ENCODE measurements at places on chromosomes 5 and 9. TPM values are rescaled to one million over a fixed set of nuclear protein-coding genes. Genes with fewer than 3 reads are reported as not detected.

CCL28 gene
- 25.7 TPM for total RNA-seq

N4BP3 gene
- 7.2 TPM for total RNA-seq

MARVELD2 gene
- 1.7 TPM for total RNA-seq

ZNF483 gene
- total RNA-seq: 18.5 TPM

FRMD3 gene
- 0.52 TPM for total RNA-seq

UBE2QL1 gene
- not detected for total RNA-seq

TAS2R1 gene
- total RNA-seq: not detected

IFNA21 gene
- not detected for total RNA-seq

SH2D3C gene
- 45.1 TPM for total RNA-seq

- no peak overlapping the region for H3K27ac ChIP-seq
- no peak for DNase-seq
- no peak overlapping the region for H3K4me3 ChIP-seq
- peaks cover 6% of the 10 kb centered on the region for H3K27me3 ChIP-seq
Observed at GRCh38 chr5:149053072-149053695, 9.7 kb downstream of the SH3TC2 start.

DNA sequence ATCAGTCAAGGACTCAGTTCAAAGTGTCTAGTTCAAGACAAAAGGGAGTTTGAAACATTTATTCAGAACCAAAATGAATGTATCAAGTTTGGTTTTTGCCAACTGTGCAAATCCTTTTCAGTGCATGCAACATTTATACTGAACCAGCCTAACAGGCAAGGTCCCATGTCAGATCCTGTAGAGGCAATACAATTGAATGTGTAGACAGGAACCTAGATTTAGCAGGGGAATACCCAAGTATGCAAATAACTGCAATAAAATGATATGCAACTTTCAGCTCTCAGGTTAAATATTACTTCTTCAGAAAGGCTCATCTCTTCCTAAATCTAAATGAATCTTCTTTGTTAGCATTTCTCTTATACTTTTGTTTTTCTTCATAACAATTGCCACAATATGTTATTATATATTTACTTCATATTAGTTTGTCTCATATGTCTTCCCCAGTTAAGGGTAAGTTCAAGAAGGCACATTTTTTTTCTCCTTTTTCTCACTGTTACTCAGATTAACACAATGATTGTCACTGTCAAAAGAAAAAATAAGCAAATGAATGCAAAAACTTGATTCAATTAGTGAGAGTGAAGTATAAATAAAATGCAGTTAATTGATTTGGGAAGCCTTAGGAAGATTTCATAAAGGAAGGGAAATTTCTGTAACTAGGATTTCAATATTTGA is 163.9 kb upstream of the RASA1 start:
- no peak overlapping the region for H3K4me3 ChIP-seq
- no peak overlapping the region for H3K27ac ChIP-seq
- DNase-seq: no peak
- H3K27me3 ChIP-seq: no peaks in the 10 kb centered on the region

DNA sequence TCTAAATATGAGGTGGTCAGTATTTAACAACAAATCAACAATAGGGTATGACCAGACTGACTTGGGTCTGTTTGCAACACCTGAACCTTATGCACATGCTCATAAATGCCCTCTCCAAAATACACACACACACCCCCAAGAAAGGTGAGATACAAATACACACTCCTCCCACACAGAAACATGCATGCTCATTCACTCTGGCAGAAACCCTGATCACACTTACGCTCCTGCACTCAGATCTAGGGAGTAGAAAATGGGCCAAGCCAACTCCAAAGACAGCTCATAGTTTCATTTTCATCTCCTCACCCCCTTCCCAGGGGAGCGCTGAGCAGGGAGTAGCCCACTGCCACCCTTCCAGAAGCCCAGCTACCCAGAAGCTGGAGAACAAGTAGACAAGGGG is 11.3 kb downstream of the TRIM7 start:
- H3K27me3 ChIP-seq: no peaks in the 10 kb centered on the region
- no peak overlapping the region for H3K4me3 ChIP-seq
- peaks cover 36% of the 10 kb centered on the region for H3K4me1 ChIP-seq
- no peak overlapping the region for H3K27ac ChIP-seq
- peaks cover 4% of the 10 kb centered on the region for H3K36me3 ChIP-seq
- DNase-seq: no peak

- H3K4me1 ChIP-seq: peaks cover 29% of the 10 kb centered on the region
- H3K4me3 ChIP-seq: peak overlapping the region; percentile 58
- no peaks in the 10 kb centered on the region for H3K27me3 ChIP-seq
- DNase-seq: no peak
- peaks cover 14% of the 10 kb centered on the region for H3K36me3 ChIP-seq
Observed at GRCh38 chr9:123868002-123868401, 61.9 kb downstream of the DENND1A start.

DNA sequence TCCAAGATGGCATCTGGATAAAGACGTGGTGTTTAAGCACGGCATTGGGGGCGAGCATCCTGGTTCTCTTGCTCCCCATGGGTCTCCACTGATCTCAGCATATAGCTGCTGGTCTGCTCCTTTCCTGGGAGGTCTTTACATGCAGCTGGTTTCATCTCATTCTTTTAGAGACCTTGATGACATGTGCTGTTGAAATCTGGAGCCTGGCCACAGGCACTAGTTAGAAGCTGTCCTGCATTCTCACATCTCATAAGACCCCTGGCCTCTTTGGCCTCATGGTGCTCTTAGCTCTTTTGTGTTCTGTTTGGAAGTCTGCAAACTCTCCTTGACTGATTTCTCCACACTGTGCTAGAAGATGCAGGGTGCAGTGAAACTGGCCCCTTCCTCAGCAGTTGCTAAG is 113.0 kb downstream of the SMARCA2 start:
- no peaks in the 10 kb centered on the region for H3K27me3 ChIP-seq
- H3K36me3 ChIP-seq: peaks cover 10% of the 10 kb centered on the region
- H3K27ac ChIP-seq: peak overlapping the region; percentile 78
- H3K4me1 ChIP-seq: peaks cover 61% of the 10 kb centered on the region

DNA sequence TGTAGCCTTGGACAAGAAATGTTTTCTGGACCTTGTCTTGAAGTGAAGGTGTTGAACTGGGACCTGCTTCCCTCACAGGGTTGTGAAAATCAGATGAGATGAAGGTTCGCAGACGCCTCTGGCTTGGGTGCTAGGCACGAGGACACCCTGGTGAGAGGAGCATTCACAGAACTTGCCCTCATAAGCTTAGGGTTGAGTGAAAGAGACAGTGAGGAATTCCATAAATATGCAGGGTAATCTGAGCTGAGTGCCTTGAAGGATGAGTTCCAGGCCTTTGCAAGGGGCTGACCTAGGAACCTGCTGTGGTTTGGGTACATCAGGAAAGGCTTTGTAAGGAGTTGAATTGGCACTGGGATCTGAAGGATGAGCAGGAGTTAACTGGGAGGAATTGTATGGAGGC is 75.7 kb upstream of the SAP30L start:
- H3K4me1 ChIP-seq: no peaks in the 10 kb centered on the region
- no peaks in the 10 kb centered on the region for H3K27me3 ChIP-seq
- DNase-seq: no peak
- no peaks in the 10 kb centered on the region for H3K36me3 ChIP-seq
- peak overlapping the region; percentile 86 for H3K27ac ChIP-seq

DNA sequence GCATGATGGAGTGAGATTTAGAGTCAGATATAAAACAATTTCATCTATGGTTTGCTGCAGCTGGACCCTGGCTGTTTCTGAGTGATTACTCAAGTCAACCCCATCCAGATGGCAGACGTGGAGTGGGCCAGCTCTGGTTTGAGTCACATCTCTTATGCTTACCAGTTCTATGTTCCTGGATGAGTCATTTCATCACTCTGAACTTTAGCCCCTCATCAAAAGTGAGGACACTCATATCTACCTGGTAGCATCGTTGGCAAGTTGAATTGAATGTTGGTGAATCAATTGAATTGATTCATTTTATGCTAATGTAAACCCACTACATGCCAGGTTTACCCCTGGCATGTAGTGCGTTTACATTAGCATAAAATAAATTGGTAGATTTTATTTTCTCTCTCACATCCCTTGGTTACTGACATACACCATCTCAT is 176.4 kb downstream of the FGF18 start:
- peaks cover 3% of the 10 kb centered on the region for H3K4me1 ChIP-seq
- no peak for DNase-seq
- no peak overlapping the region for H3K27ac ChIP-seq
- no peak overlapping the region for H3K4me3 ChIP-seq
- H3K36me3 ChIP-seq: no peaks in the 10 kb centered on the region

DNA sequence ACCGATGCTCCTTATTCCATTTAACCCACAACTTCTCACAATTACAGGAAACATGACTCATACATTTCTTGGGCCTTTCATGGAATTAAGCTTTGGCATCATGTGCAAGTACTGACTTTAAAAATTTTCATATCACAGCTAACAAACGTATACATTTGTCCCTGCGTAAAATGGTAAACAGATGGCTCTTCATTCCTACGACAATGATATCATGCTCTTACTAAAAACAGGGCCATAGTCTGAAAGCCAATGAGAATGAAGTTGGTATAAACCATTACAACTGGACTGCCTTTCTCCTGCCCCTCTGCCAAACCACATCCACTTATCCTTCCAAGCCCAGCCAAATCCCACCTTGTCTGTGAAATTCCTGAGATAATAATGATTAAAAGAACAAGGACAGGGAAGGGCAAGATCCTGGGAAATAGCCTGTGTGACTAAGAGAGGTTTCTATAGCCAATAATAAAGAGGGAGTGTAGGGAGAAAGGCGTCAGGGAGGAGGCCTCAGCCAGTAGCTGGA is 44.9 kb upstream of the ZNF366 start:
- peaks cover 12% of the 10 kb centered on the region for H3K36me3 ChIP-seq
- H3K27ac ChIP-seq: no peak overlapping the region
- H3K27me3 ChIP-seq: peaks cover 35% of the 10 kb centered on the region
- no peak for DNase-seq
- H3K4me1 ChIP-seq: peaks cover 11% of the 10 kb centered on the region

- no peak for DNase-seq
- no peak overlapping the region for H3K27ac ChIP-seq
- no peaks in the 10 kb centered on the region for H3K27me3 ChIP-seq
- no peaks in the 10 kb centered on the region for H3K4me1 ChIP-seq
Observed at GRCh38 chr9:16069671-16070454, 517.0 kb downstream of the CCDC171 start.

DNA sequence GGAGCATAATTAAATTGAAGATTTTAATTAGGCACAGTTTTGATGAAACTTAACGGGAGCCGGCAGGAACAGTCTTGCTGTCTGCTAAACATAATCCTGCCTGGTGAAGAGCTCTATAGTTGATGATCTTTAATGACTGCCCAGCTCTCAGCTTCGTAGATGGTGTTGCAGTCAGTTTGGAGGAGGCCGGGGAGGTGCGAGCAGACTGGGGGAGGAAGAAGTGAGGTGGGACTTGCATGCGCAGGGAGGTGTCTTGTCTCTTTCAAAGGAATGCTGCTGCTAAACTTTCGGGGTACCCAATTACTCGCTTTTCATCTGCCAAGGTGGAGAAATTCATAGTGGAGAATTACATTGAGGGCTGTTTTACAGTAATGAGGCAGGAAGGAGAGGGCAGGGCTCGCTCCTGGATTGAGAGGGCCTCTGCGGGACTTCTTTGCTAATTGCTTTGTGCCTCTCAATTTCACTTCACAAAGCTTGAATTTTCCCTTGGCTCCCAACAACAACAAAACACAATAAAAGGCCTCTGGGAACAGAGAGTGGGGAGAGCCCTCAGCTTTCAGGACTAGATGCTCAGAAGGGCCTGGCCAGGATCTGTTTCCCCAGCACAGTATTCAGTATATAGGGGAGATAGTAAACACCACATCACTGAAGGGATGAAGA is 257.9 kb upstream of the ADRA1B start:
- peaks cover 3% of the 10 kb centered on the region for H3K27me3 ChIP-seq
- DNase-seq: no peak
- no peak overlapping the region for H3K4me3 ChIP-seq

DNA sequence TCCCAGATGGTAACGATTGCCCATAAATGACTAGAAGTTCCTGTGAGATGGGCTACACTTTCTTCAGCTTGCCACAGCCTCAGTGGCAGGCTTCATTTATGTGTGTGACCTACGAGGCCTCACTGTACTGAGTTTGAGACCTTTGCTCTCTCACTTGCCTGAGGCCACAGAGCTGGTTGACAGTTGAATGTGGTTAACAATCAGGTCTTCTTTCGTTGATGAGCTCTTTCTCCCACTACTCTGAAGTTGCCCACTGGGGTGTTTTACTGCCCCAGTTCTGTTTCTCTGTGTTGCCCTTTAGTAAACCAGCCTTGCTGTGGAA is 70.5 kb downstream of the CYFIP2 start:
- H3K27me3 ChIP-seq: no peaks in the 10 kb centered on the region
- H3K36me3 ChIP-seq: peaks cover 100% of the 10 kb centered on the region
- no peak overlapping the region for H3K4me3 ChIP-seq
- H3K27ac ChIP-seq: peak overlapping the region; percentile 79

- no peak for DNase-seq
- H3K27ac ChIP-seq: no peak overlapping the region
- H3K4me1 ChIP-seq: no peaks in the 10 kb centered on the region
- no peaks in the 10 kb centered on the region for H3K36me3 ChIP-seq
- H3K4me3 ChIP-seq: no peak overlapping the region
- no peaks in the 10 kb centered on the region for H3K27me3 ChIP-seq
Observed at GRCh38 chr5:167633114-167633513, 658.3 kb upstream of the WWC1 start.

- H3K36me3 ChIP-seq: no peaks in the 10 kb centered on the region
- no peak overlapping the region for H3K4me3 ChIP-seq
- no peak overlapping the region for H3K27ac ChIP-seq
- no peaks in the 10 kb centered on the region for H3K4me1 ChIP-seq
Observed at GRCh38 chr9:36976371-36977030, 57.6 kb downstream of the PAX5 start.

- peaks cover 9% of the 10 kb centered on the region for H3K4me1 ChIP-seq
- no peaks in the 10 kb centered on the region for H3K36me3 ChIP-seq
- no peak for DNase-seq
- peak overlapping the region; percentile 42 for H3K4me3 ChIP-seq
Observed at GRCh38 chr5:135489466-135490244, 37.5 kb upstream of the TIFAB start.

- H3K27me3 ChIP-seq: no peaks in the 10 kb centered on the region
- peak overlapping the region; percentile 95 for H3K27ac ChIP-seq
- no peaks in the 10 kb centered on the region for H3K36me3 ChIP-seq
- peak overlapping the region; percentile 98 for H3K4me3 ChIP-seq
- peak; percentile 6 for DNase-seq
Observed at GRCh38 chr9:83956086-83956435, 24.0 kb downstream of the HNRNPK start.

GRCh38 chr9:99419070-99419469 is 197.0 kb downstream of the SEC61B start:
- peaks cover 4% of the 10 kb centered on the region for H3K27me3 ChIP-seq
- H3K4me1 ChIP-seq: no peaks in the 10 kb centered on the region
- H3K27ac ChIP-seq: no peak overlapping the region
- H3K4me3 ChIP-seq: no peak overlapping the region

- peaks cover 43% of the 10 kb centered on the region for H3K4me1 ChIP-seq
- H3K27ac ChIP-seq: no peak overlapping the region
- no peaks in the 10 kb centered on the region for H3K36me3 ChIP-seq
- H3K4me3 ChIP-seq: no peak overlapping the region
Observed at GRCh38 chr5:56323505-56323904, 90.4 kb upstream of the ANKRD55 start.

DNA sequence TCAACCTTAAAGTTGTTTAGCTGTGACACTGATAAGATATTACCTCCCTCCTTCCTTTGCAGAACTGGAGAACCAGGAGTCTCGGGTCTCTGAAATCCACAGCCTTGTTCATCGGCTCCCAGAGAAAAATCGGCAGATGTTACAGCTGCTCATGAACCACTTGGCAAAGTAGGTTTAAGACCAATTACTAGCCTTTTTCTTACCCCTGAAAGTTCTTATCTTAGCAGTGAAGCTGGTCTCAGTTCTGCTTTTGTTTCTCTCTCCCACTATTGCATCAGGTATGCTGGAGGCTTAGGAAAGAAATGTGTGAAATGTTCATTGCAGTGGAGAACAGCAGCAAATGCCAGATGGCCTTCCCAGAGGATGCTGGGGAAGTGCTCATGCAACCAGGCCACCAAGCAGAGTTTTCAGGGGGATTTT is 287.4 kb downstream of the ARHGAP26 start:
- H3K36me3 ChIP-seq: peaks cover 25% of the 10 kb centered on the region
- H3K27ac ChIP-seq: no peak overlapping the region
- peaks cover 4% of the 10 kb centered on the region for H3K4me1 ChIP-seq
- H3K4me3 ChIP-seq: no peak overlapping the region
